Amygdala (tissue), 56 donors: ENCODE measurements at places on chromosomes 13 and 19.

GRCh38 chr13:110855363-110855762 lies 59.5 kb downstream of the ANKRD10 start:
- no peak for DNase-seq

- DNase-seq, result no peak
These were observed 300.6 kb downstream of the COG6 start for GRCh38 chr13:39956036-39956435.

GRCh38 chr19:7864690-7865074 lies 9.5 kb downstream of the PRR36 start:
- no peak for DNase-seq

GRCh38 chr13:105196052-105196451 lies 1339.4 kb downstream of the EFNB2 start:
- DNase-seq, result no peak

GRCh38 chr13:26476111-26476781 lies 81.2 kb upstream of the WASF3 start:
- DNase-seq, result no peak

- no peak for DNase-seq
These were observed 67.8 kb downstream of the FGF9 start for GRCh38 chr13:21738630-21739029.

DNA sequence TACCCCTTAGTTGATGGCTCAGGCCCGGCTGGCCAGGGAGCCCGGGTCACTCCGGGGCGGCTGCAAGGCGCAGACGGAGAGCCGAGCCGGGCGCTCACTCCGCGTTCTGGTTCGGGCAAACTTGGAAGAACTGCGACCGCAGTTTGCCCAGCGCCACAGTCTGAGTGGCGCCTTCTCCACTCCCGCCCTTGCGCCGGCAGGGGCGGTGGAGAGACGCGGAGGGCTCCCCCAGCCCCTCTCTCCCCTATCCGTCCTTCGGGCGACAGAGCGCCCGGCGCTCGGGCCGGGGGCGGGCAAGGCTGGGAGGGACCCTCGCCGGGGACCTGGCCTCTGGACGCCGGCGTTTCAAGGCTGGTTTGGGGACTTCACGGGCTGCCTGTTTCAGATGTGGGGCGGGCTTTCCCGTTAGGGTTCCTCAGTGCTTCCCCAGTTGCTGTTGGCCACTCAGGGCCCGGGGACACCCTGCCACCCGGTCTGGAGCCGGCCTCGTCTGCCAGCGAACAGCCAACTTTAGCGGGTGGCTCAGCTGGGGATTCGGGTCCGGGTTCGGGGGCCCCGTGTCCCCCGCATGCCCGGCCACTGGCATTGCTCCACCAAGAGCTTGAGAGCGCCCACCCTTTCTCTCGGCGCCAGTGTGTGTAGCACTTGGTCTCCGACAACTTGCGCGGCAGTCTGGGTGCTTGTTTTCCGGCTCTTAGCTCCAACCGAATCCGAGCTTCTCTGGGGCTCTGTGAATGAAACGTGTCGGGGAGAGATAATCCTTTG lies 1.5 kb downstream of the GPC6 start:
- peak; percentile 55 for DNase-seq

DNA sequence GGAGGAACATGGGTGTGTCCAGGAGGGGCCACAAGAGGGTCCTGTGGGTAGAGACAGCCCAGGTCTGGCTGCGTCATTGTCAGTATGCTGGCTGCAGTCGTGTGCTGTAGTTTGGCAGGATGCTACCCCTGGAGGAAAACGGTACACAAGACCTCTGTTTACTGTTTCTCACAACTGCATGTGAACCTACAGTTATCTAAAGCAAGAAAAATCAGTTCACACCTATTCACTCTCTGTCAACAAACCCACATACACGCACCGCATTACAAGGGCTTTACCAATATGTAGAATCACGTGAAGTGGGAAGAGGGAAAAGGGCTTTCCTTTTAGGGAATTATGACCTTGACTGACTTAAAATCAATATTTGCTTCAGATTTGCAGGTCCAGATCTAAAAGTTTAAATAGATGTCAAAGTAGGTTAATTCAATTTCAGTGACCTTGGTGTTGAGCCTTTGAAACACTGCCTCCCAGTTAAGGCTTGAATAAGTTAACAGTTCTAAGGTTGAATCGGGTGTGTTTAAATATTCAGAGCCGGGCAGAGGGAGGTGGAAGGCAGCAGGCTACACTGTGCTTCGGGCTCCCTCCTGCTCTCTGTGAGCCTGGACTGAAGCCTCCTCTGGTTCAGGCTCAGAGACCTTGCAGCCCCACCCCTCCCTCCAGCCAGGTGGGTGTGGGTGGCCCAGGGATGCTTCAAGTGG lies 17.2 kb upstream of the MCF2L start:
- DNase-seq, result no peak

DNA sequence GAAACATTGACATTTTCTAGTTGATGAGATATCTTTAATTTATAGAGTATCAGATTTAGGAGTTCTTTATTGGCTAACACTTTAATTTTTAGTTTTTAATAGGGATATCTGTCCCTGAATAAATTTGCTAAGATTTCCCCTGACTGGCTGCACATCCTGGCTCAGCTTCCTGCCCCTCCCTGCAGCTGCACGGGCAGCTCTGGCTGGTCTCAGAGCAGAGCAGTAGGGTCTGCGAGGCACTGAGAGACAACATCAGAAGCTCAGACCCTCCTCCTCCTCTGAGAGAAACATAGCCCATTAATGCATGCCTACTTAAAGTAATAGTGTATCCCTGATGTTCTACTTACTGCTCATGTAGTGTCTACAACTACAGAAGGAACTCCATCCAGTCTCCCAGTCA lies 139.2 kb downstream of the TNFSF13B start:
- DNase-seq, result no peak

- DNase-seq, result no peak
These were observed 13.1 kb downstream of the ZNF773 start for GRCh38 chr19:57512845-57513244.

DNA sequence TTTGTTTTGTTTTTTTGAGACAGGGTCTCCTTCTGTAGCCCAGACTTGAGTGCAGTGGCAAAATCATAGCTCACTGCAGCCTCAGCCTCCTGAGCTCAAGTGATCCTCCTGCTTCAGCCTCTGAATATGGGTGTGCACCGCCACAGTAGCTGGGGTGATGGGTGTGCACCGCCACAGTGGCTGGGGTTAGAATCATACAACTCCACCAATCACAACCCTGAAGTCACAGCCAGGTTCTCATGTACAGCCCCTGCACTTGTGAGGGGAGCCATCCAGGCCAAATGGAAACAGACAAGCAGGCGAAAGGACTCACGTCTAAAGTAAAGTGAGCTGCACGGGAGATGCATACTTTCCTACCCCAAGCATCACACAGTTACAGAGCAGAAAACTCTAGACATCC lies 63.1 kb upstream of the RANBP3 start:
- DNase-seq, result no peak

DNA sequence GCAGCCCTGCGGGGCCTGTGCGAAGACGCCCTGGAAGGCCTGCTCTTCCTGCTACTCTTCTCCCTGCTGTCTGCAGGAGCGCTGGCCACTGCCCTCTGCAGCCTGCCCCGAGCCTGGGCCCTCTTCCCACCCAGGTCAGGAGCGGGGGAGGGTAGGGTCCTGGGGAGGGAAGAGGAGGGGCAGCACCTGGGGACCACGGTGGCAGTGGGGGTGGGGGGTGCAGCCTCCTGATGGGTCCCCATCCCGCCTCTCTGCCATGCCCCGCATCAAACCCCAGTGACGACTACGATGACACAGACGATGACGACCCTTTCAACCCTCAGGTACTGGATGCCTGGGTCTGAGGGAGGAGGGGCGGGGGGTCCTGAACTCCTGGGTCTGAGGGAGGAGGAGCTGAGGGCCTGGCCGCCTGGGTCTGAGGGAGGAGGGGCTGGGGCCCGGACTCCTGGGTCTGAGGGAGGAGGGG lies 13.4 kb upstream of the LENG8 start:
- DNase-seq, result peak; percentile 31

DNA sequence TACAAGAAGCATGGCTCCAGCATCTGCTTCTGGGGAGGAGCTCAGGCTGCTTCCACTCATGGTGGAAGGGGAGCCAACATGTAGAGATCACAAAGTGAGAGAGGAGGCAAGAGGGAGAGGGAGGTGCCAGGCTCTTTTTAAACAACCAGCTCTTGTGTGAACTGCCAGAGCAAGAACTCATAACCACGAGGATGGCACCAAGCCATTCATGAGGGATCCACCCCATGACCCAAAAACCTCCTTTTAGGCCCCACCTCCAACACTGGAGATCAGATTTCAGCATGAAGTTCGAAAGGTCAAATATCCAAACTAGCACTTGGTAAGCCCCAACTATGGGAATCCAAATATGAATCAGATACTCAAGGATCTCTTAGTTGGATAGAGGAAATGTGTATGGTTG lies 131.2 kb downstream of the RXFP2 start:
- no peak for DNase-seq

DNA sequence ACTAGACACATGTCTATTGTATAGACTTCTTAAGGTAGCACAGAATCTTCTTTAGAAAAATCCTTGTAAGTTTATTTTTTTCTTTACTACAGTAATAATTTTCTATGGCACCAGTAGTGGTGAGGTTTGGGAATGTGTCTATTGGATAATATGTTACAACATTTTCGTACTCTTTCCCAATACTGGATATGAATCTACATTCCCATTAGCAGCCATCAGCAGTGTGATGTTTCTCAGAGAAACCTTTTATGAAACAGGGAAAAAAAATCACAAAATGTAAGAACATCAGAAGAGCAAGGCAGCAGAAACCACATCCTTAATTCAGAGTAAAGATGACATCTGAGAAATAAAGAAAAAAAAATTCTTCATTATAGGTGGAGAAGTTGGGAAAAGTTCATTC lies 83.3 kb downstream of the POSTN start:
- DNase-seq, result no peak

DNA sequence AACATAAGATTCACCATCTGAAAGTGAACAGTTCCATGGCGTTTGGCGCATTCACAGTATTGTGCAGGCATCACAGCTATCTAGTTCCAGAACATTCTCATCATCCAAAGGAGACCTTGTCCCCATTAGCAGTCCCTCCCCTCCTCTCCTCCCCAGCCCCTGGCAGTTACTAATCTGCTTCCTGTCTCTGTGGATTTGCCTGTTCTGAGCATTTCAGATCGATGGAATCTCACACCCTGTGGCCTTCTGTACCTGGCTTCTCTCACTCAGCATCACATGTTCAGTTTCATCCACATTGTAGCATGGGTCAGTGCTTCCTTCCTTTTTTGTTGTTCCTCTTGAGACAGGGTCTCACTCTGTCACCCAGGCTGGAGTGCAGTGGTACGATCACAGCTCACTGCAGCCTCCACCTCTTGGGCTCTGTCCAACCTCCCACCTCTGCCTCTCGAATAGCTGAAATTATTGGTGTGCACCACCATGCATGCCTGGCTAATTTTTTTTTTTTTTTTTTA lies 34.6 kb downstream of the CRTC1 start:
- DNase-seq, result no peak

GRCh38 chr19:30169196-30169900 lies 202.8 kb upstream of the ZNF536 start:
- DNase-seq, result no peak

GRCh38 chr13:84649853-84650252 lies 767.6 kb upstream of the SLITRK1 start:
- no peak for DNase-seq

GRCh38 chr13:51270623-51271415 lies 48.6 kb downstream of the FAM124A start:
- no peak for DNase-seq

DNA sequence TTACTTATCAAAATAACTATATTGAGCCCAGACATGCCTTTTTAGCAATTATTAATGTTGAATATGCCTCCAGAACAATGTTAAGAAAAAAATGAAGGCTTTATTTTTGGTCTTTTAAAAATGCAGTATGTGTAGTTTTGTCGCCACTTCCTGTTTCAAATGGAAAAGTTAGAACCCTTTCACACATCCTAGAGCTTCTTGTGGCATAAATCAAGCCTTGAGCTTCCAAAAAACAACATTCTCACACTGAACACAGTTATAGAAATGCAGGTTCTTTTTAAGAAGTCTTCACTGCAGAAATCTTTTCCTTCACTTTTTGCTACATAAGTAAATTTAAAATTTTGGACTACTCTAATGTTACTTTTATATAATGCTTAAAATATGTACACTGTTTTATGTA lies 108.7 kb downstream of the ESD start:
- DNase-seq, result no peak

DNA sequence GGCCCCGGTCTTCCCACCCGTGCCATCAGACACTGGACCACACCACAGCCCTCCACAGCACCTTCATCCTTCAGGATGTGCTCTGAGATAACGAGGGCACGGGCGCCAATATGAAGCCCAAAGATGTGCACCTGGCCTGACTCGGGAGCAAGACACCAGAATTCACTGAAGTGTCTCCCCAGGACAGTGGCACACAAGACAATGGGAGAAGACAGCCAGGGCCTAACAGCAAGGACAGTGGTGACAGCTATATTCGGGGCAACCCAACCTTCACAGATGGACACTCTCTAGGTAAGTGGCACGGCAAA lies 7.2 kb downstream of the DDX39A start:
- no peak for DNase-seq

DNA sequence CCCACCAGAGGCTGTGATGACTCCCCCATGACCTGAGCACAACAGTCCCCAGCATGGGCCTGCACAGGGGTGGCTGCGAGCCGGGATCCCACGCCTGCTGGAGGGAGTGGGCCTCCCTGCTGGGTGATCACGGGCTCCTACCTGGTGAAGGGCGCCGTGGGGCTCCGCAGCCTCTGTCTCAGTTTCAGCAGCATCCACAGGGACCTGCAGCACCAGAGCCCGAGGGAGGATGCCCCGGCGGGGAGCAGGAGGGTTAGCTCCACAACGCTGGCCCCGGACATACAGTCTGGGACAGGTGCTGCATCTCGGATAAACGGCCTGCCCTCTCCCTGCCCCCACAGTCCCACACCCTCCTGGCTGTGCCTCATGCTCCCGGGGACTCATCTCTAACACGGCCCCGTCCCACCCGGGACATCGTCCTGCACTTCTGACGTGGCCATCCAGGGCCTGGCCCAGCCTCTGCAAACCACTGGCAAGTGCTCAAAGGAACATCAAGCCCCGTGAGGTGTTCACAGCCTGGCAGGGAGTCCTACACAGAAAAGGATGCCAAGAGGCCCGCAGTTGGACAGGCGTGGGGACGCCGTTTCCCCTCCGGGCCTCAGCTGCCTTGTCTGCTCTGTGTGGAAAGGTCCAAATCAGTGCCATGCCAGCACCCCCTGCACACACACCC lies 10.5 kb downstream of the PEX11G start:
- DNase-seq, result no peak

DNA sequence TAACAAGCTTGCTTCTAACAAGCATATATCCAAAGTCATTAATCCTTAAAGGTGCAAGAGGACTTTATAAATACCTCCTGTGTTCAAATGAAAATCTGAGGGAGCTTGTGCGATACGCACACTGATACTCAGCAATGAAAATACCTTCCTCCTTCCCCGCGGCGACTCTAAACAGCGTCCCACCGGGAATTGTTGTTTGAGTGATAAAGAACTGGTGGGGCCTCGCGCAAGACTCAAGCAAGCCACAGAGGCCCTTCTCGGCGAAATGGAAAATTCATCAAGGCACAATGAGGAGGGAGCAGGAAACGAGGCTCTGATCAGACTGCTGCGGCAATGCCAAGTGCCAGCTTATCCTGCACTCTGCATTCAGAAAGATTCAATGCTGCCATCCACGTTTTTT lies 126.7 kb downstream of the ABCC4 start:
- DNase-seq, result no peak

GRCh38 chr13:75312884-75313520 lies 169.0 kb downstream of the TBC1D4 start:
- no peak for DNase-seq

- no peak for DNase-seq
These were observed 476.2 kb downstream of the TSHZ3 start for GRCh38 chr19:30873003-30873402.

- DNase-seq, result no peak
These were observed 56.4 kb upstream of the TPM4 start for GRCh38 chr19:16019691-16020448.
